ENCODE measurements at places on chromosomes 3 and 15.

GRCh38 chr3:178341636-178342035 lies 194.6 kb upstream of the KCNMB2 start:
- DNase-seq, result no peak

DNA sequence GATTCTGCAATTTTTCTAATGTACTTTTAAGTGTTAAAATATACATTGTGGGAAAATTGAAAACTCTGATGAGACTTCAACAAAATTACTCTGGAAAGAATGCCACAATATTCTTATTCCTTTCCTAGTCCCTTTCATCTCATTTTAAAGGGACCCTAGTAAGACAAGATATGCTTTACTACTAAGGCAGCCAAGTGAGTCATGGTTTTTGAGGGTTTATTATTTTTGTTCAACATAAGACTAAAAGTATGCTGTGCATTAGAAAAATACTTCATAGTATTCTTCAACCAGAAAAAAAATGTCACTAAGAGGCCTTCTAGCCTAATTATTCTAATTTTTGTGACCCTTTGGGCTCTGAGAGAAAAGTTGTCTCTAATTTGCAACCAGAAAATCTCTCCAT lies 7.4 kb downstream of the IL12A start:
- DNase-seq, result no peak

DNA sequence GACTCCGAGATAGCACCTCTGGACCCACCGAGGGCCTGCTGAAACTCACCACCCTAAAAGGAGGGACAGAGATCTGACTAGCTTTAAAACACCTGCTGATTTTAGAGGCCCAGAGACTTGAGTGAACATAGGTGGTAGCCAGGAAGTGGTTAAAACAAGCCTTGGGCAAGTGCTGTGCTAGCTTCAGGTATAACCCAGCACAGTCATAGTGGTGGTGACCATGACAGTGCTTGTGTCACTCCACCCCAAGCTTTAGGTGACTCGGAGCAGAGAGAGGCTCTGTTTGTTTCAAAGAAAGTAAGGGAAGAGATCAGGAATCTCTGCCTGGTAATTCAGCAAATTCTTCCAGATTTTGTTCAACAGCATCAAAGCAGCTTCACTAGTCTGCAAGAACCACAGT lies 641.1 kb upstream of the BCHE start:
- DNase-seq, result no peak

DNA sequence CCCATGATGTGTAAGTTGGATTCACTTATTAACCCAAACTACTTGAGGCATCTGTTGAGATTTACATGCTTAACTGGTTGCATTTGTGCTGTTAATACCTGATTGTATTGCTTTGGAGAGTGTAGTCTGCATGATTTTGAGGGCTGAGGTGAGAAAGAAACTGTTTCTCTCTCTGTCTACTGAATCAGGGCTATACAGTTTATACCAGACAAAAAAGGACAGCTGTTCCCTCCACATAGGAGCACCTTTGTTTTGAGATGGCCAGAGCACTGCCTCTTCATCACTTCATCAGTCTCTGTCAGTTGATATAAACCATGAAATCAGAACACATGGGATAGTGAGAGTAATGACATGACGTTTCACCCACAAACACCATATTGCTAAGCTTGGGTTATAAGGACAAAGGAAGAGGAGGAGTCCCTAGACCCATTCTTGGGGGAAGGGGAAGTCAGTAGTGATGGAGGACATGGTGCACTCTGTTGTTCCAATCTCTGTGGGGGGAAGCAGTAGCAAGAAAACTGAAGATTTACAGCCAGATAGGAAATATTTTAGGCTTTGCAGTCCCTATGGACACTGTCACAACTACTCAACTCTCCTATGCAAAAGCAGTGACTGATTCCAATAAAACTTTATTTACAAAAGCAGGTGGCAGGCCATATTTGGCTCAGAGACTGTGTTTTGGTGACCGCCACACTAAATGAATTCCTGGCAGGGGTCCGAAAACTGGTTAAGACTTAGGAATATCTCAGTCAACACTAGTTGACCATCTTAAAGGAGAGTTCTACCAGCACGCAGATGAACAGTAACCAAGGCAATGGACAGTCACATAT lies 123.9 kb upstream of the NR2E3 start:
- no peak for DNase-seq

- DNase-seq, result no peak
Measured at GRCh38 chr15:101209285-101209845, 42.5 kb downstream of the CHSY1 start.

DNA sequence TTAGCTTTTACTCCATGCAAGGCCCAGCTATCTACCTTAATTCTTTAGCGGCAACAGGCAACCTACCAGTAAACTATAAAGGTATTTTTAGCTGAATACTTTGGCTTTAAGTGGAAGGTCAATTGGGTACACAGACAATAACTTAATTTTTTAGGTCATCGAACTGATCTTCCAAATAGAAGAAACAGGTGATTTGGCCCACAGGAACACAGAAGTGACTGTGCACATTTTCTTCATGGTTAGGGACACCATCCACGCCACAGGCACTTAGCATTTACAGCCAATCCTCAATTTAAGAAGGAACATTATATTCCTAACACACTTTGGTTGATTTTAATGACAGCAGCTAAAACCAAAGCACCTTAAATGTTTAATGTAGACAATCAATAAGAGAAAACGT lies 1.9 kb downstream of the ARPP19 start:
- DNase-seq, result peak; percentile 27

GRCh38 chr3:10609134-10609533 lies 103.7 kb upstream of the ATP2B2 start:
- DNase-seq, result no peak

GRCh38 chr15:100256101-100256969 lies 85.4 kb downstream of the ADAMTS17 start:
- no peak for DNase-seq

GRCh38 chr3:196596355-196596754 lies 27.9 kb downstream of the FBXO45 start:
- no peak for DNase-seq

- DNase-seq, result no peak
Measured at GRCh38 chr15:39497016-39497758, 83.7 kb upstream of the THBS1 start.

DNA sequence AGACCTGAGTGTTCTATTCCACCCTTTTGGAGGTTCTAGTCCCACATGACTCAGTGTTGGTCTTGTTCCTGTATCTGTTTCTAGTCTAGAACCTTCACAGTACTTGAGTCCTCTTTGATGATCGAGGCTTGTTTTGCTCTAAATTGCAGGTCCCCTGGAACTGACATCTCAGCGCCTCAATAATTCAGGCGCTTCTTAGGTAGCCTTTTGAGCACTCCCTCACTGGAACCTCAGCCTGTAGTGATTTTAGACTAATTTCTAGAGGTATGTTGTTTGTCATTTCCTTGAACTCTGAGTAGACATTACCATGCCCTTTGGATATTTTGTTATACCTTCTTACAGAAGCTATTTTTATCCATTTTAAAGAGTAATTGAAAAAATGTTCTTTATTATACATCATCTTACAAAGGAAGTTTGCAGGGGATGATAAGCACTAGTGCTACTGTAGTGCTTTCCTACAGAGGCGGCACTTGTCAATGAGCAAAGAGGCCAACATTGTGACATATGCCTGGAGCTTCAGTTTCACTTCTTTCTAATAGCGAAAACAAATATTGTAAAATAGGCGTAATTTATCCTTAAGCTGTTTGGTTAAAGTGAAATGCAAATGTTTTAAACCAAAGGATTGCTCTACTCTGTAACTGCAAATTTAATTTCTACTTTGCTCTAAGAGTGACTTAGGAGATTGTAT lies 75.7 kb downstream of the EFL1 start:
- peak; percentile 70 for DNase-seq

DNA sequence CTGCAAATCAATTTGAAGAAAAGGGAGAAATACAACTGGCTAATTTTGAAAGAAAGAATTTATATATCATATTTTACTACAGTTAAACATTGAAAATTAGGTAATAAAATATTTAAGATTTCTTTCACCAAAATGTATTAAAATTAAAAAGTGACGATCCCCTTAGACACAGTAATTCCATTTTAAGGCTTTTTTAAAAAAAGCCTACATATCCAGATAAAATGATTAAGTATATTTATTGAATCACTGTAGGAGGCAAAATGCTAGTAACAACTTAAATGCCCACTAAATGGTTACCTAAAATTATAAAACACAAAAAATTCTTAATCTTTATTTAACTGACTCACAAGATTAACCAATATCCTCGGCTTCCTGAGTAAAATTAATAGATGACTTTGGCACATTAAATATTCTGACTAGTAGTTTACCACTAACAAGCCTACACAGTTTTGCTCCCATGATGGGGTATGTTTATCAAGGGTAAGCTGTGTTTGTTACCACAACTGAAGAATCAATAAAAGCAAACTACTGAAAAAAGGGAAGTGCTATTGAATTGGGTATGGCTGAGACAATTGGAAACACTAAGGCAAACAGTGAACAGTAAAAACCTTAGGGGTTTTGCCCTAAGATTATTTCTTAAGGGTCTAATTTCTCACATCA lies 28.4 kb downstream of the ANKRD28 start:
- peak; percentile 28 for DNase-seq

GRCh38 chr15:71701808-71702207 lies 108.5 kb upstream of the NR2E3 start:
- DNase-seq, result no peak

DNA sequence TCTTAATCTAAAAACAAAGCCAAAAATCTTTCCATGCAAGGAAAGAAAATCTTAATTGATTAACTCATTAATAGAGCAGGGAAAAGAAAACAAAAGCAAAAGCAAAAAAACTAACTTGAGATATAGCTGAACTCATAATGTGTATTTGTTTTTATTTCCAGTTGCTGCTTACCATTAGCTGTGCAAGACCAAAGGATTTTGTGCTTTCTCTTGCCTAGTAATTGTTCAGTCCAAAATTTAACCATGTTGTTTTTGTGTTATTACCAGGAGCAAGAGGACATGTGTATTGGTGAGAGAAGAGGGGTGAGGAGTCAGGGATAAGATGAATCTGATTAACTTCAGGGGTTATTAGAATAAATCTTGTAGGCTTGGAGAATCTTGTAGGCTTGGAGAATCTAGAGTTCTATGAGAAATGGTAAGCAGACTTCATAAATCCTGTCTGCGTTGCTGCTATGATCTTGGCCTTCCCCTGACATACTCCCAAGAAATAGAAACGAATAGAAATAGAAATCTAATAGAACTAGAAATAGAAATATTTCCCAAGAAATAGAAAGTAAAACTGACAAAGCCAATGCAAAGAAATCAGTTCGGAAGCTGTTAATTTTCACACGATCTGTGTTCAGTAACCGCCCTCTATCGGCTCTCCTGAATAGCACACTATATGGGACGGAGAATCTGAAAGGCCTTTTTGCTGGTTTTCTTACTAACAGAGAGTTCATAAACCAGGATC lies 72.6 kb upstream of the TNFSF10 start:
- peak; percentile 88 for DNase-seq

DNA sequence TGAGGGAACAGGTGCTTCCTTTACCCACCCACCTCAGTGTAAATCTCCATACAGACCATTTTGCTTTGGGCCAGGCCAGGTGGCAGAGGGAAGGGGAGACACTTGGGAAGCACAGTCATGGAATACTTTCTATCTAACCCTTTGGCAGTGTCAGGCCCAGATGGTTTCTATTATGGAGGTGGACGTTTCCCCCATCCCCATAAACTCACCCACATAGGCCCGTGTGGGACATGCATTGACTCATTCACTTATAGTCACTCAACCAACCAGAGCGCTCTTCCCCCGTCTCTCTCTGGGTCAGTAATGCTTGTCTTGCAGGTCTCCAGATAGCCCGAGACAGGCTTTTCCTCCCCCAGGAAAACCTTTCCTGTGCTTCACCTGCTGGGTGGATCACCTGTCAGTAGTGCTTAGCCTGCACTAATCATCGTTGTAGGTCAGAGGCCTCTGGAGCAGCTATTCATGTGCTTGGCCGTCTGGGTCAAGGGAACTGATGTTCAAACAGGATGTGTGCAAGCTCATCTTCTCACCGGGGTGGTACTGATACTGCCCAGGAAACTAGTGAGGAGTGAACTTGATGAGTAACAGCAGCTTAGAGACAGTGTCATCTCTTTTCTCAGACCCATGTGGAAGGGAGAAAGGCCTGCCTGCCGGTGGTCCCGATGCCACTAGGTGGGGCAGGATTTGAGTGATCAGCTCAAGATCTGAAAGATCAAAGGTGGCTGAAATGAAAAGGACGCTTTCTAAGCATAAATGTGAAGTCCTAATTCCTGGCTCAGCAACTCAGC lies 67.1 kb downstream of the CEMIP start:
- DNase-seq, result no peak

GRCh38 chr3:191961022-191961421 lies 500.1 kb downstream of the PYDC2 start:
- DNase-seq, result no peak

DNA sequence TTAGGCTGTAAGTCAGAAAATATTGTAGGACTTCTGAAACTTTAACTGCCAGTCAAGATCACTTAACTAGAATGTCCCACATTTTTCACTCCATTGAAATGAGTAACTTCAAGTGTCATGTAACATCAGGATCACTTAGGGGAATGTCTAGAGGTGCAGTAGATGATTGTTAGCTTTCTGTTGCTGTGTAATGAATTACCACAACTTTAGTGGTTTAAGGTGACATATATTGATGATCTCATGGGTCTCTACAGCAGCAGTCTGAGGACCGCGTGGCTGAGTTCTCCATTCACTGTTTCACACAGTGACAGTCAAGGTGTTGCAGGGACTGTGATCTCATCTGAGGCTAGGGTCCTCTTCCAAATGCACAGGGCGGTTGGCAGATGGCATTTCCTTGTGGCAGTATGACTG lies 82.7 kb downstream of the SLC25A26 start:
- DNase-seq, result no peak

GRCh38 chr3:73060302-73060723 lies 1.1 kb upstream of the EBLN2 start:
- no peak for DNase-seq

- no peak for DNase-seq
Measured at GRCh38 chr3:46899151-46900006, 21.9 kb downstream of the PTH1R start.

GRCh38 chr3:23294770-23295387 lies 91.8 kb downstream of the UBE2E2 start:
- no peak for DNase-seq

DNA sequence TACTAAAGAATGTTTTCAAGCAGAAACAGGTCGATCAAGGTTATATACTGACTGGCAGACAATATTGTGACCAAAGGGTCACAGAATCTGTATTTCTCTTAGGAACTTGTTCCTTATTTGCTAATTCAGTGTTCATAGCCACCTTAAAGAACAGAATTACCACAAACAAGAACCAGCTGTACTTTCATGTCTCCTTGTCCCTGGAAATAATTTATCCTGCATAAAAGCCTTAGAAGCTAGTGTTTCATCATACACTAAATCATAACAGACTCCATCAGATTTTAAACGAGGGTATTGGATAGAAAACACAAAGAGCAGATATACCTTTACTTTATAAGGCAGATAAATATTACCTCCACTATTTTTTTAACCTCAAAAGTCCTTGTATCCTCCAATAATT lies 6.4 kb downstream of the DNAJC19 start:
- DNase-seq, result no peak

DNA sequence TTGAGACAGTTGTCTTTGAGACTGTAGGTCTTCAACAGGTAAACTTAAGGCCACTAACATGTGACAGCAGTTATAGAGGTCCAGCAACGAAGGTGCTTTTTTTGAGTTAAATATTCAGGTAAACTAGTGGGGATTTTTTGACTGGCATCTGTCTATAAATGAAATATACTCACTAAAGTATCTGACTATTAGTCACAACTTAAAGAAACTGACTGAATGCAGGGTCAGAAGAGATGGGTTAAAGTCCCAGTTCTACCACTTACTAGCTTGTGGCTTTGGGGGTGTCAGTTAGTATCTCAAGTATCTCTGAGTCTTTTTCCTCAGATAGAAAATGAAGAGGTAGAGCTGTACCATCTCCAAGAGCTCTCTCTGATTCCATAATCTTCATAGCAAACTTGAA lies 18.0 kb downstream of the MIX23 start:
- no peak for DNase-seq
